ENCODE measurements at places on chromosomes 4 and X. TPM values are rescaled to one million over a fixed set of nuclear protein-coding genes. Genes with fewer than 3 reads are reported as not detected.

GRCh38 chr4:99144587-99144986 is 490 bp upstream of the ADH4 start:
- no peak for DNase-seq

DNA sequence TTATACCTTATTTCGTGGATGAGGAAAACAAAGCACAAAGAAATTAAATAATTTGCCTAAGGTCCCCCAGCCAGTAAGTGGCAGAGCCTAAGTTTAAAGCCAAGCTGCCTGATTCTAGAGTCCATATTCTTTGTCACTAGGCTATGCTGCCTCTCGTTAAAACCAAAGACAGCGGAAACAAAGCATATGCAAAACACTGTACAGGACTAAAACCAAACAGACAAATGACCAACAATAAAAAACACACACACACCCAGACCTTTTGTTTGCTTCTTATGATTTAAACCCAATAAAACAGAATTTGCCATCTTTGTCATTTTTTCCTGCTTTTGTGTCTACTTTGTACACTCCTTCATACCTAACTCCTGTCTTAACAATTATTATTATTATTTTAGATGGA is 10.1 kb upstream of the VSIG1 start:
- DNase-seq = no peak

GRCh38 chr4:145230726-145231125 is 50.3 kb upstream of the OTUD4 start:
- DNase-seq = no peak

DNA sequence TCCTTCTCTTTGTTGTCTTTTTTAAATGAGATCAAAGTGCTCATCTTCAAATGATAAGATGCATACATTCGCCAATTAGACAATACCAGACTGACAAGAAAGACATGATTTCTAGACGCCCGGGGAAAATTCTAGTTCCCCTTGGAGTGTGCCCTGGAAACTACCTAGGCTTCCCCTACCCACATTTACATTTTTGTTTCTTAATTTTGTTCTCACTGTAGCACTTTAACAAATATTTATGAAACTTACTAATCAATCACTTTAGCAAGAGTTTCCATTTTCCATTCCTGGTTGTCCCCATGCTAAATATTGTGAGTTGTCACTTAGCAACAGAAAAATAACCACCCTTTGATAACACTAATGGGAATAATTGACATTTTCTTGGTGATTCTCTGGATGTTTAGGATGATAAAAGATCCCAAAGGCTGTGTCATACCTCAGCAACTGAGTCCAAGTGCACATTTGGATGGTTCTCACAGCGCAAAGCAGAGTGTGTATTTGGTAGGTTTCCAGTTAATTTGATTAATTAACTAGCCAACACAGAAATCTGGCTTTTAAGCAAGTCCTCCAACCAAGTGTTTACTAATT is 69.6 kb downstream of the FGFBP1 start:
- no peak for DNase-seq

DNA sequence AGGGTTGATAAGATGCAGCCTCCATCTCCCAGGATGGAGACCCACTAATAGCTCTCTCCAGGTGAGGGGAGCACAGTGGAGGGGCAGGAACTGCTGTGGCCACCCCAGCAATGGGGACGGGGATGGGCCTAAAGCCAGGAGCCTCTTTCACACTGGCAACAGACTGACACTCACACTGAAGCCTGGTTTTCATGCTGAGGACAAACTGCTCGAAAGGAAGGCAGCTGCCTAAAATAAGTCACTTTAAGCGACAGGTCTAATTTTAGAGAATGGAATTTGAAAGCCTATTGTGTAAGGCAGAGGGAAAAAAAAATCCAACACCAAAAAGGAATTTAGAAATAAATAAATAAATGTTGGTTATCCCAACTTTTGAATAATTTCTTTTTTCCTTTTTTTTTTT is 104.4 kb downstream of the SLC2A9 start:
- no peak for DNase-seq

GRCh38 chr4:153071958-153072598 is 132.2 kb upstream of the TRIM2 start:
- no peak for DNase-seq

- no peak for DNase-seq
These were observed 349.2 kb downstream of the TLL1 start for GRCh38 chr4:166222271-166222670.

- peak; percentile 81 for DNase-seq
These were observed 71.0 kb upstream of the AFAP1 start for GRCh38 chr4:8010618-8011017.

- no peak for DNase-seq
These were observed 58.2 kb upstream of the NPNT start for GRCh38 chr4:105837037-105837436.

DNA sequence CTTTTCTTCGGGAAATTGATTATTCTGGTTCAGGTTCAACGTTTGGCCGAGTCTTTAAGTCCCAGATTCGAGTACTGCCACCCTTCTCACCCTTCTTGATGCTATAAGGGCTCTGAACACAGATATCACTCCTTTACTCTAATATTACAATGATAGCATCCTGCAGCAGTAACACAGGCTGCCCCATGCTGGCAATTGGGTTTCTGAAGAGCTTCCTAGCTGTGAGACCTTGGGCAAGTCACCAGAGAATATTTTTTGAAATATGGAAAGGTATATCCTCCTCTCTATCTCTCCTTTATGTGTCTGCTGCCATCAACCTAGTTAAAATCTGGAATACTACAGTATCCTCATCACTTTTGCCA is 297 bp upstream of the MTMR8 start:
- DNase-seq = no peak

- DNase-seq = no peak
These were observed 95.0 kb downstream of the RASGEF1B start for GRCh38 chr4:81376720-81377119.

DNA sequence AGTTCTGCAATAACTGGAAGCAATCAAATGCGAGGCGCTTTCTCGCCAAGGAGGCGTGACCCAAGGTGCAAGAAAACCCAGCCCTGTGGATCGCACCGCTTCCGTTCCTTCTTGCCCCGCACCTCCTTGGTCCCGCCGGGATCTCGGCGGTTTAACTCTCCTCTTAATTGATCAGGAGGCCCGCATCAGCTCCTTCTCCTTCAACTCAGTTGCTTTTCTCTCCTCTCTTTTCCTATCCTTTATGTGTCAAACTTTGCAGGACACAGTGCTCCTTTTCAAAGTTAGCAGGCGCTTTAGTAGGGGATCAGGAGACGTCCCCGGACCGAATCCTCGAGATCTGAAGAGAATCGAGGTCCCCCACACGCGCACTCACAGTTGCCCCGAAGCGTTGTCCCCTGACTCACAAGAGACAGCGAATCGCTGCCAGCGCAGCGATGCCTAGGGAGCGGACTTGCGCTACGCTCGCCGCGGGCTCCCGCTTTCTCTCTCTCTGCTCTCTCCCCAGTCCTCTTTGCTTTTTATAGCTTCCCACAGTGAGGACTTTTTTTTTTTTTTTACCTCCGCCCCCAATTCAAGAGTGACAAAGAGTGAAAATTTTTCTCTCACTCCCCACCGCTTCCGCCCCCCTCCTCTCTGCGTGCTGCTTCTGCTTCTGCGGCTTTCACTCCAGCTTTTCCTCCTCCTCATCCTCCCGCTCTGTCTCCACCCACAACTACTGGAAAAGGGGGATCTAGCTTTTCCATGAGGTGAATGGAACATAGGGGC is at the start of gene DKK2:
DKK2 (minus strand) TSS at position 495 of the 765 bp plus-strand sequence. CDS start 722 bp downstream, outside the sequence.
- DNase-seq = peak; percentile 43

DNA sequence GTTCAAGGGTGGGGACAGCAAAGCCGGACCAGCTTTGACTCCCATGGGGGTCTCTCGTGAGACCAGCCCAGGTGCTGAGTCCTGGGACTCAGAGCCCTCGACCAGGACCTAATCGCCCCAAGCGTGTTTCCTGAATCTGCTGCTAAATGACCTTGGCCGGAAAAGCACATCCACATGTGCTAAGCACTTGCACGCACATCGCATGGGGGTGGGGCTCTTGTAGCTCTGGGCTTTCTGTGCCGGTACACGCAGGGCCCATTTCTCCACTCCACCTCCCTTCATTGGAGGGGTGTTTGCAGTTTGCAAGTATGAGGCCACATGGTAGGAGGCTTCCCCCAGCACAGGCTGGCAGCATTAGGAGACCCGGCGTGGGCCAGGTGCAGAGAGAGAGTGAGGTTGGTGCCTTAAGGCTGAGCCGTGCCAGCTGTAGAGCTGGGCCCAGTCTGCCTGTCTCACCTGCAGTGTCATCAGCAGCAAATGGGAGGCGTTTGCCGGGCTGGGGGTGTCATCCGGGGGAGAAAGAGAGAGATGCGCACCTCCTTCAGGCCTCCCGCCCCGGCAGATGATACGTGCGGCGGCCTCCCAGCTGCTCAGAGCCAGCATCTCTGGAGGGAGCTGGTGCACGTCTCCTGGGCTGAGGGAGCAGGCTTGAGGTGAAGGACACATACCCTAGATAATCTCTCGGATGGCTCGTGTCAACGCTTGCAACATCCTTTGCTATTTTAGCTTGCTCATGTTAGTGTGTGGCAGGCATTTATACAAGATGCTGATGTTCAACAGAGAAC is 45.2 kb upstream of the CLCN4 start:
- DNase-seq = no peak

GRCh38 chrX:118212817-118213183 is 96.2 kb upstream of the KLHL13 start:
- no peak for DNase-seq

- no peak for DNase-seq
These were observed 1266.8 kb upstream of the PCDH7 start for GRCh38 chr4:29453303-29453820.

DNA sequence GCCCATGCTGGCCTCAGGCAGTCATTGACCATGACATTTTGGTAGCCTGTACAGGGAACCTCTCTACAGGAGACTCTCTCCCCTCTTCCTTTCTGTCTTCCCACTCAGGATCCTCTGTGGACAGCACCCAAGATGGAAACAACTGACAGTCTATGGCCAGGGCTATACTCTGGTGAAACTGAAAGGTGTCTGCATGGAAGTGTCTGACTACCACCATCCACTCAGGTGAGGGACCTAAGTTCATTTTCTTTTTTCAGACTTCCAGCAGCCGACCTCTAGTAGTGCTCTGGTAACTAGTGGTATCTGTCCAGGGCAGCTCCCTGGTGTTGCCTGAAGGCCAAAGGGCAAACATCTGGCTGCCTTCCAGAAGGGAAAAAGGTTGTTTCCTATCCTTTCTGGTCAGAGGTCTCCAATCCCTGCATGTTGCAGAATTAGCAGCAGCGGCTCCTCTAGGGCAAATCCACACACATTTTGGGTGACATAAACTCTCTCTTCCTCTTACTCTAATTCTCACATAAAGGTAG is 804.5 kb downstream of the C4orf33 start:
- peak; percentile 23 for DNase-seq

GRCh38 chrX:133321451-133321850 is 93.8 kb downstream of the GPC4 start:
- no peak for DNase-seq

DNA sequence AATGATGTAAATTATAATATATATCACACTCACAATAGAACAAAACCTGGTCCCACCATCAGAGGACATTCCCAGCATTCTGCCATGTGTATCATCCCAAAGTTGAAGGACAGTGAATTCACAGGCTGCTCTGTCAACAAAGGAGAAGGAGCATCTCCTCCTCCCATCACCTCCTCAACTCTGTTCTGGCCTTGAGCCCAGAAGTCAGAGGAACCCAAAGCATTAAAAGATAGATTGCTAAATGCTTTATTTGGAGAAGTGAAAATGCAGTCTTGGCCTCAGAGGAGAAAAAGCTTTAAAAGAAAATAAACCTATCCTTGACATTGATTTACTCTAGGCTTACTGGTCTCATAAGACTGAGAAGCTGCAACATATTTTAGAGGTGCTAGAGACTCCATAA is 268.8 kb upstream of the RASGEF1B start:
- no peak for DNase-seq

DNA sequence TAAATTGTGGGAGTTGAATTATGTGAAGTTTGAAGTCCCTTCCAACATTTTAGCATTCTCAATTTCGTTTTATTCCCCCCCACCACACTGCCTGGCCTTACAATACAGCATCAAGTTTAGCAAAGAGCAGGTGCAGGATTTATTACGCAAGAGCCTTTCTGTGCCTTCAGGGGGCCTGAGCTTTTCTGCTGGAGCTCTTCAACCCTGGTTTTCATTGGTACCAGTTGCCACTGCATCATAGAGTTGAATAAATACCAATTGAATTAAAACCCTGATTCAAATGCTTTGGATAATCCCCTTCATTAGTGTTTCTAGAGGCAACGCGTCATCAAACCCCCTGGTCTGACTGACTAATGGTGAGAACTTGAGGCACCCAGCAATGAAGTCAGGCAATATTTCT is 43.6 kb upstream of the KIT start:
- no peak for DNase-seq

DNA sequence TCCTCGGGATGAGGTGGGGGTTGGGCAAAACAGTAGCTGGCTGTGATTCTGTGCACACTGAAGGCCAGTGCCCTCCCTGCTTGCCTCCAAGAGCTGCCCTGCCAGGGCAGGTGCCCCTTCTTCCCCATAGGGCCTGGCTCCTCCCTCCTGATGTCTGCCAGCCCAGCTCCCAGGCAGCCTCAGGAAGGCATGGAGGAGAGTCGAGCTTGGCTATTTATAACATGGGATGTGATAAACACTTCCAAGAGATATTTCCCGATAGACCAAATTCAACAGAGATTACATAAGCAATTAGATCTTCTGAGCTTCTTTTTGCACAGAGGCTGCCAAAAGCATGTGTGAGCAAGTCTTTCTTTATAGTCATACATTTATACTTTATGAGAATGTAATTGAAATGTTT is 45.3 kb upstream of the PJA1 start:
- no peak for DNase-seq

DNA sequence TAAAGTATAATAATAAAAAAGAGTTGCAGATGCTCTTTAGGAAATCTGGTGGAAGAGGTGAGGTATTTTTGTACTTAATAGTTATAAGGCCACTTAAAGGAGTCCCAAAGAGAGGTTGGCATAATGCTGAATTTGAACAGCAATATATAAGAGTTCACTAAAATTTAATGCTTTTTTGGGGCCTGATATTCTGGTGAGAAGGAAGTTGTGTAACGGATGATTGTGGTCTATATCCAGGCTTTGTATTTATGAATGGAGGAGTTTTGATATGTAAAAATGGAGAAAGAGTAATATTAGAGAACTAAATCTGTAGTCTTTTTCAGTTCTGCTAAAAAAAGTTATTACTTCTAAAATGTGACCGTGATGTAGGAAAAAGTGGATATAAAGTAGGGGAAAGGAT is 20.4 kb downstream of the BMP2K start:
- DNase-seq = no peak

The HHIP gene
- polyA plus RNA-seq = 33.9 TPM

The FAT4 gene
- 3.3 TPM for polyA plus RNA-seq

The SCRG1 gene
- polyA plus RNA-seq = 6.1 TPM

The HS6ST2 gene
- polyA plus RNA-seq = 17.4 TPM

The TRAPPC2 gene
- 11.7 TPM for polyA plus RNA-seq

The CTAG1A gene
- not detected for polyA plus RNA-seq

The ADH4 gene
- 11.0 TPM for polyA plus RNA-seq

The CORIN gene
- polyA plus RNA-seq = 0.13 TPM

The ARMCX4 gene
- polyA plus RNA-seq = 5.2 TPM

The TIGD4 gene
- 0.19 TPM for polyA plus RNA-seq

The PARM1 gene
- 90.4 TPM for polyA plus RNA-seq

The CFP gene
- polyA plus RNA-seq = 0.58 TPM

The FAM53A gene
- polyA plus RNA-seq = 6.8 TPM

The GAGE1 gene
- polyA plus RNA-seq = not detected
